Keratinocyte (primary cell): ENCODE measurements at places on chromosomes 6 and 20.

- no peak for DNase-seq
Observed at GRCh38 chr6:30447237-30447636, 42.1 kb upstream of the HLA-E start.

DNA sequence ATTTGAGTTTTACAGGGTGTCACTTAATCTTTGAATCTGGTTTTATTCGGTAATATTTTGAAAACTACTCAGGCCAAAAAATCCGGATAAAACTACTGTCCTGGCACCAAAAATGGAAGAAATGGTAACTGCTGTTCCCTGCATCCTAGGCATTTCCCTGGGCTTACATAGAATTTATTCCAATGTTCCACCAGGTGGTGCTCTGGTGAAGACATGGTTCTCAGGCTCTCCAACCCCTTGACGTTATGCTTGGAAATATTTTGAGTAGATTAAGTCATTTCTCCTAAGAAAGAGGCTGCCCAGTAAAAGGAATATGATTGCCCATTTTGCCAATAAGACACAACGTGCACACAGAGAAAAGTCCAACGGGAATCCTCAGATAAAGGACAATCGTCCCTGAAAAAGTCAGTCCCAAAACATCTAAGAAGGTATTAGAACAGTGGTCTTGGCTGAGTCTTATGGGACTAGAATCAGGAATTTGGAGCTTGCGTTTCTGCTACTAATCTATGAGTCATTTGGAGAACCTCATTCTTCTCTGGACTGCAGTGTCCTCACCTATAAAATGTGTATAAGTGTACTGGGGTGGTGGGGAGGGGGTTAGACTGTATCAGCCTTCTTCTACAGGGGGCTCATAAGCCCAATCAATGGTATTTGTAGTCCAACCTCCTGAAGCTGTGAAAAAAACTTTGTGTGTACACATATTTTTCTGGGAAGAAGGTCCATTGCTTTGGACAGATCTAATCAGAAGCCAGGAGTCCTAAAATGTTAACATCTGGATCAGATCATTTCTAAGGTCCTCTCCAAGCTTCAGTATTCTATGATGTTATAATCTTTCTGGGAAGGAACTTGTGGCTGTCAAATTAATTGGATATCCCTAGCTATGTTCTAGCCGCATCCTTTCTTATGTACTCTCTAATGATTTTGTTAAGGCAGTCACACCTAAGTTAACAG lies 131.0 kb upstream of the BMP2 start:
- no peak for DNase-seq

GRCh38 chr20:57244221-57244585 lies 22.2 kb downstream of the BMP7 start:
- DNase-seq, result no peak

GRCh38 chr6:130537447-130537846 lies 171.6 kb downstream of the TMEM200A start:
- DNase-seq, result no peak

DNA sequence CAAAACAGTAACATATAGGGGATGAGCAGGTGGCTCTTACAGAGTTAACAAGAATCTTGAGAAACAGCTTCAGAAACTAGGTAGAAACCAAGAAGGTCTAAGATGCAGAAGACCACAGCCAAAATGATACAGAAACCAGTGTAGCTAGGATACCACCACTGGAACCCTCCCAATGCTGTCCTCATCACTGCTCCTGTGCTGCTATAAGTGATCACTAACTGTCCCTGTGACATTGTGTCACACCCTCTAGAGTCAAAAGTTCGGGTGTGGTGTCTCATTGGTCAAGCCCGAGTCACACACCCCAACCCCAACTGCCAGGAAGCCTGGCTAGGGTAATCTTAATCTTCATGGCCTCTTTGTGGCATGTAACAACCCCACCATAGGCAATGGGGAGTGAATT lies 153.1 kb downstream of the RCAN2 start:
- no peak for DNase-seq

- DNase-seq, result no peak
Observed at GRCh38 chr20:32378461-32378860, 20.3 kb downstream of the ASXL1 start.

DNA sequence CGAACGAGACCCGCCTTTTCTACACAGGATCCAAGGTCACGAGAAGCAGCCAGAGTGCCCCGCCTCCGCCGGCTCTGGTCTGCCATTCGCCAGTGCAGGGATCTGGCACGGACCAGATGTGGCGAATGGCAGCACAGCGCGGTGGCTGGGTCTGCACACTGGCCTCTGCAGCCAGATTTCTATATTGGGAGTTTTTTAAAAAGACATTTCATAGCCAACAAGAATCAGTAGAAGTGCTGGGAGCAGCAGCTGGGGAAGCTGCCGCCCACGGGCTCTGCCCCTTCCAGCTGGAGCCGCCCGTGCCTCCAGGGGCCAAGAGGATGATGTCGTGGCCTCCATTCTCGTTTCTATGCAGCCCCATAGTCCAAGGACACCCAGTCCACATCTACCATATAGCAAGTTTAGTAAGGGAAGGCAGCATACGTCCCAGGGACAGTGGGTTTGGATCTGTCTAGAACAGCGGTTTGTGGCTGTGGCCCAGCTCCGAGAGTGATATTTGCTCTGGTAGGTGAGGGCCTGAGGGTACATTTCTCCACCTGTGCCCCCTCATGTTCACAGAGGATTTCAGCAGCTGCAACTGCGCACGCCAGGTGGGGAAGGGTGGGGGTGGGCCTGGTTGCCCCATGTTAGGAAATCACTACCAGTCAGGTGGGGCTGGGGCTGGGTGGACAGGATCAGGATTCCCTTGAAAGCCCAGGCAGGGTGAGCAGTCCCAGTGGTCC lies 333.7 kb downstream of the ZFAND3 start:
- DNase-seq, result no peak

- no peak for DNase-seq
Observed at GRCh38 chr6:40399888-40400457, 187.2 kb downstream of the LRFN2 start.

DNA sequence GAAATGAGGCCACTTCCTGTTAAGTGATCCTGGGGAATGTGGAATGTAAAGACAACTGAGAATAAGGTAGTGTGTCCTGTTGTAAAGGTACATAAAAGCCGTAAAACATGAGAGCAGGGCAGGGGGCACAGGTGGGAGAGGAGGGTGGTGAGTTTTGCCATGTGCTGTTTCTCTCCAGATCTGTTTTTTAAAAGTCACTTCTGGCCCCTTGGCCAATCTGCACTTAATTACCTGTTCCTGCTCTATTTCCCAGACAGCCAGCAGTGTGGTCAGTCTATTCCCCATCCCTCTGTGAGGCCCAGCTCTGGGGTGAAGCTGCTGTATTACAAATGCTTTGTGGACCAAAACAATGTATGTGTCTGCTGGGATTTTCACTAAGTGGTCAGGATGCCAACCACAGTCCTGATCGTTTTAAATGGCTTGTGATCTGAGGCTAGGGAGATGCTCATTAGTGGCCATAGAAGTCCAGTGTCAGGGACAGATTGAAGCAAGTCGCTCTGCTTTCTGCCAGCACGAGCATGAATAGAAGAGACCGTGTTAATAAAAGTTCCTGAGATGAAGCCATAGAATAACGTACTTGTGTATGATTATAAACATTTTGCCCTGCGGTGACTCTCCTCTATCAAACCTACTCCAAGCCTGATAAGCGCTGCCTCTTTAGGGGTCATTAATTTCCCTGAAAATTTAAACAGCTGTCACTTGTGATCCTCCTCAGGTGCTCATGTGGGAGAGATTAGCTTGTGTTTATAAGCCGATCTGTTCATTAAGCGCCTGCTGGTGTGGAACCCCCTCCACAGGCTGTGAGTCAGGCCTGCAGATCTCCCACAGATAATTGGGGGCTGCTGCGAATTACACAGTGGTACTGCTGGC lies 111.8 kb upstream of the CENPW start:
- DNase-seq, result no peak

DNA sequence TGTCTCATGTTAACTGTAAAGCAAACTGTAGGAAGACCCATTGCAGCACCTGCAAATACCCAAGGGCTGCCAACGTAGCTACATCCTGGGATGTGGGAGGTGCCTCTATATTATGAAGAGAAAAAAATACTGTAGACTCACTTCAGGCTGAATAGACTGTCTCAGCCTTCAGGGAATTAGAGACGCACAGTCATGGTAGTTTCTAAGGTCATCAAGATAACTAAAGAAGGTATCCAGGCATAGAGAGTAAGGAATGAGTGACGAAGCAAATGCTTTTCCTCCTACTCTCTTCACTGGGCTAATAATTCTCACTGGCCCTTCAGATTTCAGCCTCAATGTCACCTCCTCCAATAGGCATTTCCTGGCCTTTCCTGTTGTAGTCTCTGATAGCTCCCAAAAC lies 121.6 kb upstream of the ECI2 start:
- no peak for DNase-seq

DNA sequence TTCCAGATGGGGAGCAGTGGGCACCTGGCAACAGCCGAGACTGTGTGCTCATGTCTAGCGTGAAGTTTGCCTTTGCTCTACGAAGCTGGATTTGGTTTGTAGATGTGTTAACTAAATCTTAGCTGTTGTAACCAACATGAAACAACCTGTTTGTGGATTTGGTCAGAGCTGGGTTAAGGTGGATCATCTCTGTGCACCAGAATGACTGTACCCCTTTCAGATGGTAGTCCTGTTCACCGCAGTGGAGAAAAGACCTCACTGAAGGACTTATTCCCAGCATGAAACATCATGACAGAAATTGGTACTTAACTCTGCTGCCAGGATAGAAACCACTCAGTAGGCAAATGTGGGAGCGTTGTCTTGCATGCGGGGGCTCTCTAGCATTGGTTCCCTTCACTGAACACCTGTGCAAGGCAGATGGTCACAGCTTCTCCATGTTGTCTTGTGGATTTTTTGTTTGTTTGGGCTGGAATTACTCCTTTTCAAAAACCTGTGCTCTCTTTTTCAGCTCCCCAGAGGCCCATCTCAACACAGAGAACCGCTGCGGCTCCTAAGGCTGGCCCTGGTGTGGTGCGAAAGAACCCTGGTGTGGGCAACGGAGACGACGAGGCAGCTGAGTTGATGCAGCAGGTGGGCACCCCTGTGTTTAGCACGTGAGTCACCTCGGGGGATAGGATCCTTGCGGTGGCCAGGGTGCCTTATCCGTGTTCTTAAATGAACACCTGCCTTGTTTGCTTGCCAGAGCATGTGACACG lies 19.3 kb upstream of the EFCAB8 start:
- no peak for DNase-seq

- DNase-seq, result no peak
Observed at GRCh38 chr6:128606611-128607010, 86.2 kb upstream of the PTPRK start.

DNA sequence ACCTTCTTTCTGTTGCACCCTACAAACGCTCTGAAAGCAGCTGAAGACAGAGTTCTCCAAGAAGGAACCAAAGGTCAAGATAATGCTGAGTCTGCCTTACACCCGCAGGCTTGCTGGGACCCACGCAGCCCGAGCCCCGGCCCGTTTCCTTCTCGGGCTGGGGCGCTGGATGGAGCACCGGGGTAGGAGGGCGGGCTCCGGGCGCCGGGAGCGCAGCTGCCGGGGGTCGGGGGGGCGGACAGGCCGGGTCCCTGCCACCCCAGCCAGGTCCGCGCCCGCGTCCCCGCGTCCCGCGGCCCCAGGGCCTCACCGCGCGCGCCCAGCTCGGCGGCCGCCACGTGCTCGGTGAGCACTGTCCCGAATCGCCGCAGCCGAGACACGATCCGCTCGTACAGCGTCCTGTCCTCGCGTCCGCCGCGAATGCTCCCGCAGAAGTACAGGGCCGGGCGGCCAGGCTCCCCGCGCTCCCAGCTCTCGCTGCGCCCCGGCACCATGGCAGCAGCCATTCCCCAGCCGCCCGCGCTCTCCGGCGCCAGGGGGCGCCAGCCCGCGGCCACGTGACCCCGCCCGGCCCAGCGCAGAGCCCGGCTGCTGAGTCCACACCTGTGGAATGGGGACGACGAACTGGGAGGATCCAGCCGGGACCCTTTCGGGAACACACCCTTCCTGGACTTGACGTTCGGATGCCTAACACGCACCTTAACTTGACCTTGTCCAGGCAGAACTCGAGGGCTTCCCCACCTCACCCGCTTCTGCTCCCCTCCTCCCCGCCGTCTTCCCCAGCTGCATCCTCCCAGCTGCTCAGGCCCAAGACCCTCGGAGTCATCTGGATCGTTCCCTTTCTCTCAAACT lies at the start of gene DNPH1:
DNPH1 (minus strand) TSS at position 531 of the 852 bp plus-strand sequence; CDS start at position 506, 25 bp downstream.
- peak; percentile 44 for DNase-seq
